CD8-positive, alpha-beta memory T cell (primary cell): ENCODE measurements at places on chromosomes 4 and X.
A peak's percentile ranks its signal among the peaks of the same experiment; 100 is the strongest.

DNA sequence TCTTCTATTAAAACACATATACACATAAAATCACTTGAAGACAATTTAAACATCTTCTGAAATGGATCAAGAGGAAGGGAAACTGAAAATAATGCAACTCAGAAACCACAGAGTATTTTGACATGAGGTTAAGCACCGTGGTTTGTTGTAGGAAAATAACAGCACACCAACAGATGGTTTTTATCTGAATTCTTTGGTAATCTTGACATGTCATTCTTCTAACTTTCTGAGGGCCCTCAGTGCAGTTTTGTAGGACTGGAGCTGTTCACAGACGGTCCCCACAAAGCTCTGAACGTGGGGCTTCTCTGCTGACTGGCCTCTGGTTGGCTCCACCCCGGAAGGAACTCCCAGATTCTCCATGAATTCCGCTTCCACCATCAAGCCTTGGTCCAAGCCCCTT lies 16.0 kb upstream of the TLR8 start:
- H3K4me3 ChIP-seq: no peak overlapping the region

GRCh38 chrX:15349046-15349445 lies 13.7 kb upstream of the PIGA start:
- no peaks in the 10 kb centered on the region for H3K27me3 ChIP-seq
- H3K27ac ChIP-seq: no peak overlapping the region
- no peak for DNase-seq
- no peak overlapping the region for H3K4me3 ChIP-seq

DNA sequence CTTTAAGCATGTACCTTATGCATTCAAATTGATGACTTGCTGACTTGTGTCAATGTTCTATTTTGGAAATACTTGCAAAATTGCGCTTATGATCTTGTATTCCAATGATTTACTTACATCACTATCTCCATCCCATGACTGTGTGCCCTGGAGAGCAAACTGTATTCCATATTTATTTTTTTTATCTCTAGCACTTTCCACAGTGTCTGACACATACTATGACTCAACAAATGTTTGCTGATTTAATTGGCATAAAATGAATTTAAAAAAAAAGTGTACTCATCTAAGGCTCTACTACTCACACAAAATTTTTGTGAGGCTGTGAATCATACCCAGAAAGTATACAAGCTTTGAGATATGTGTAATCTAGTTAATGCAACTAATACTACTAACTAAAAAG lies 1066.8 kb upstream of the ADGRL3 start:
- H3K36me3 ChIP-seq: no peaks in the 10 kb centered on the region
- H3K4me3 ChIP-seq: no peak overlapping the region
- DNase-seq: no peak
- H3K4me1 ChIP-seq: no peaks in the 10 kb centered on the region

GRCh38 chr4:108159845-108160244 lies 8.9 kb downstream of the LEF1 start:
- no peak overlapping the region for H3K27ac ChIP-seq
- no peak for DNase-seq
- peaks cover 8% of the 10 kb centered on the region for H3K36me3 ChIP-seq
- H3K4me3 ChIP-seq: peak overlapping the region; percentile 69

- no peak overlapping the region for H3K27ac ChIP-seq
- no peak for DNase-seq
- no peak overlapping the region for H3K4me3 ChIP-seq
- no peaks in the 10 kb centered on the region for H3K27me3 ChIP-seq
- no peaks in the 10 kb centered on the region for H3K4me1 ChIP-seq
Measured at GRCh38 chr4:164087733-164088132, 593.2 kb downstream of the TMA16 start.

GRCh38 chr4:1721003-1721665 lies at the start of the genes TACC3 and TMEM129:
TACC3 (plus strand) TSS chr4:1721521; CDS start chr4:1723422, 1,901 bp downstream.
TMEM129 (minus strand) TSS chr4:1721323; CDS start chr4:1720837, 486 bp downstream.
- H3K36me3 ChIP-seq: peaks cover 8% of the 10 kb centered on the region
- peak; percentile 95 for DNase-seq
- H3K27me3 ChIP-seq: no peaks in the 10 kb centered on the region
- peaks cover 54% of the 10 kb centered on the region for H3K4me1 ChIP-seq

DNA sequence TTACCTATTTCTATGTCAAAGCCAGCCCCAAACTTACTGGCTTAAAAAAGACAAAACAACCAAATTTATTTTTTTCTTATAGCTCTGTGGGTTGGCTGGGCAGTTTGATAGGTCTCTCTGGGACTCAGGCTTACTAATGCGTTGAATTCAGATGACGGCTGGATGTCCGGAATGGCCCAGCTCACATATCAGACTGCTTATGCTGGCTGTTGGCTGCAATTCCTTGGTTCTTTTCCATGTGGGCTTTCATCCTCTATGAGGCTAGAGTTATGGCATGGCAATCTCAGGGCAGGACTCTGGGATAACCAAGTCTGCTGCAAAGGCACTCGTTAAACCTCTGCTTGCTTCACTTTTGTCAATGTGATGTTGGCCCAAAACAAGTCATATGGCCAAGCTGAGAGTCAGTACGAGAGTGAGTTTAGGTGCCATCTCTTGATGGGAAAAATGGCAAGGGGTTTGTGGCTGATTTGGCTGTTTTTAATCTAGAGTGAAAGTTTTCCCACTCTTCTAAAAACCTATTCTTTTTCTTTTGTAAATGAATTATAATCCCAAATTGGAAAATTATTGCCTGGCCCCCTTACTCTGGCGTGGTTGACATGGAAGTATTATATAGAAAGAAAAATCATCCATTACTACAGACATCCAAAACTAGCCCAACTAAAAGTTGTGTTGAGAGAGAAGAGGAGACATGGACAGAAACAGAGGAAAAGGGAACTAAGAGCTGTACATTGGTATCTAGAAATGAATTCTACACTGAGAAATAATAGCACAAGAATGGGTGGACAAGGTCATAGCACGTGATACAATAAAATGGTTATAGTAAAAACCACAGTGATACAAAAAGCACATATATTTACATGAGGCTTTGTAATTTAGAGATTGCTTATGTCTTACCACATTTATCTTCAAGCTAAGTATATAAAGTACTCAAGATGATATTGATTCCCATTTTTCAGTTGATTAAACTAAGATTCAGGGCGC lies 6.6 kb downstream of the PRIMPOL start:
- H3K27ac ChIP-seq: no peak overlapping the region
- no peak for DNase-seq
- no peak overlapping the region for H3K4me3 ChIP-seq
- no peaks in the 10 kb centered on the region for H3K36me3 ChIP-seq
- peaks cover 3% of the 10 kb centered on the region for H3K4me1 ChIP-seq

DNA sequence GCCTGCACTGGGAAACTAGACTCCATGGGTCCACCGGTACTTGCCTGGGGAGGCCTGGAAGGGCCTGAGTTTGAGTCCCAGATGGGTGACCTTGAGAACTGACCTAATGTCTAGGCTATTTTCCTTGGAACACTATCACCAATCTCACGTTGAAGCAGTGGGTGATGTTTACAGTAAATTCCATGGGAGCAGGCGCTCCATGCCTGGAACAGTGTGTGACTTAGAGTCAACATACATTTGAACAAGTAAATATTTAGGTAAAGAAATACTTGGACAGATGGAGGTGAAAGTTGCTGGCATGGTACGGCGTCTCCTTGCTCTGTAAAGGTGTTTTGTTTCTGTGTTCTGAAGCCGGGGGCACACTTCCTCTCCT lies 47.5 kb downstream of the TBC1D14 start:
- no peak for DNase-seq
- peaks cover 11% of the 10 kb centered on the region for H3K4me1 ChIP-seq
- no peak overlapping the region for H3K4me3 ChIP-seq
- no peaks in the 10 kb centered on the region for H3K27me3 ChIP-seq
- no peaks in the 10 kb centered on the region for H3K36me3 ChIP-seq
- H3K27ac ChIP-seq: no peak overlapping the region

- DNase-seq: no peak
- H3K4me1 ChIP-seq: no peaks in the 10 kb centered on the region
- no peak overlapping the region for H3K27ac ChIP-seq
- H3K27me3 ChIP-seq: no peaks in the 10 kb centered on the region
- H3K4me3 ChIP-seq: no peak overlapping the region
- no peaks in the 10 kb centered on the region for H3K36me3 ChIP-seq
Measured at GRCh38 chr4:95219109-95219508, 329.7 kb downstream of the UNC5C start.

- H3K36me3 ChIP-seq: no peaks in the 10 kb centered on the region
- H3K27ac ChIP-seq: no peak overlapping the region
- no peak for DNase-seq
- H3K4me1 ChIP-seq: peaks cover 3% of the 10 kb centered on the region
- H3K27me3 ChIP-seq: no peaks in the 10 kb centered on the region
- H3K4me3 ChIP-seq: no peak overlapping the region
Measured at GRCh38 chr4:8913858-8914460, 42.3 kb upstream of the HMX1 start.

- H3K36me3 ChIP-seq: no peaks in the 10 kb centered on the region
- H3K4me3 ChIP-seq: no peak overlapping the region
- no peak for DNase-seq
- H3K27ac ChIP-seq: no peak overlapping the region
- H3K27me3 ChIP-seq: no peaks in the 10 kb centered on the region
Measured at GRCh38 chr4:31545755-31546154, 825.6 kb downstream of the PCDH7 start.

- no peak overlapping the region for H3K4me3 ChIP-seq
- H3K27me3 ChIP-seq: no peaks in the 10 kb centered on the region
- no peak for DNase-seq
- no peaks in the 10 kb centered on the region for H3K36me3 ChIP-seq
- no peak overlapping the region for H3K27ac ChIP-seq
Measured at GRCh38 chr4:38241541-38241940, 281.3 kb downstream of the PTTG2 start.

- no peak for DNase-seq
- no peaks in the 10 kb centered on the region for H3K27me3 ChIP-seq
- no peaks in the 10 kb centered on the region for H3K36me3 ChIP-seq
- H3K4me1 ChIP-seq: peaks cover 22% of the 10 kb centered on the region
- no peak overlapping the region for H3K27ac ChIP-seq
Measured at GRCh38 chrX:39337451-39337850, 536.2 kb downstream of the MID1IP1 start.

GRCh38 chr4:80268081-80268823 lies 1.8 kb downstream of the FGF5 start:
- H3K4me1 ChIP-seq: no peaks in the 10 kb centered on the region
- no peaks in the 10 kb centered on the region for H3K36me3 ChIP-seq
- H3K4me3 ChIP-seq: no peak overlapping the region
- DNase-seq: no peak
- H3K27me3 ChIP-seq: peaks cover 33% of the 10 kb centered on the region

DNA sequence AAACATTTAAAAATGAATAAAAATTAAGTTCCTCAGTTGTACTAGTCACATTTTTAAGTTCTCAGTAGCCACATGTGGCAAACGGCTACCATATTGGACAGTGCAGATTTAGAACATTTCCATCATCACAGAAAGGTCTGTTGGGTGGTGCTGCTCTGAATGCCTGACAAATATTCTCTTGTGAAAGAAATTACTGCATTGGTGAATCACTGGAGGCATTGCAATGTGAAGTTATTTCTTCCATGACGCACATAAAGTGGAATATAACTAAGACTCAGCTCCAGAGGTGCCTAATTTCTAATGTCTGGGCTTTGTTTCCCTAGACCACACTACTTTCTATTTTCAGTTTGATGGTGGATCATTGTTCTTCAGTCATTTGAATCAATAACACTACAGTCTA lies 44.9 kb downstream of the CLNK start:
- H3K4me1 ChIP-seq: no peaks in the 10 kb centered on the region
- no peaks in the 10 kb centered on the region for H3K27me3 ChIP-seq
- H3K4me3 ChIP-seq: no peak overlapping the region
- no peak for DNase-seq
- H3K36me3 ChIP-seq: no peaks in the 10 kb centered on the region

GRCh38 chr4:142645475-142646108 lies 200.5 kb downstream of the INPP4B start:
- no peaks in the 10 kb centered on the region for H3K27me3 ChIP-seq
- H3K27ac ChIP-seq: no peak overlapping the region
- no peaks in the 10 kb centered on the region for H3K36me3 ChIP-seq
- no peak for DNase-seq

- peaks cover 25% of the 10 kb centered on the region for H3K4me1 ChIP-seq
- no peaks in the 10 kb centered on the region for H3K27me3 ChIP-seq
- H3K4me3 ChIP-seq: peak overlapping the region; percentile 92
- H3K27ac ChIP-seq: peak overlapping the region; percentile 99
Measured at GRCh38 chr4:2009651-2010233, 968 bp upstream of the NELFA start.

DNA sequence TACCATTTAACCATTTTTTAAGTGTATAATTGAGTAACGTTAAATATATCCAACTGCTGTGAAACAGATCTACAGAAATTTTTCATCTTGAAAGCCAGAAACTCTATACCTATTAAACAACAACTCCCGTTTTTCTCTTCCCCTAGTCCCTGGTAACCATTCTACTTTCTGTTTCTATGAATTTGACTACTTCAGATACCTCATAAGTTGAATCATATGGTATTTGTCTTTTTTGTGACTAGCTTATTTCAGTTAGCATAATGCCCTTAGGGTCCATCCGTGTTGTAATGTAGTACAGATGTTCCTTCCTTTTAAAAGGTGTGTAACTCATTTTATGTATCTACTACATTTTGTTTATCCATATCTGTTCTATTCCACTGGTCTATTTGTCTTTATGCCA lies 48.7 kb downstream of the STAG2 start:
- peaks cover 32% of the 10 kb centered on the region for H3K4me1 ChIP-seq
- no peak overlapping the region for H3K4me3 ChIP-seq
- no peaks in the 10 kb centered on the region for H3K36me3 ChIP-seq
- DNase-seq: no peak
- H3K27ac ChIP-seq: no peak overlapping the region
- H3K27me3 ChIP-seq: no peaks in the 10 kb centered on the region

- no peak overlapping the region for H3K27ac ChIP-seq
- H3K4me1 ChIP-seq: no peaks in the 10 kb centered on the region
- H3K36me3 ChIP-seq: no peaks in the 10 kb centered on the region
Measured at GRCh38 chr4:24668956-24669355, 84.6 kb upstream of the DHX15 start.
